ENCODE measurements at places on chromosomes 1 and 21.

DNA sequence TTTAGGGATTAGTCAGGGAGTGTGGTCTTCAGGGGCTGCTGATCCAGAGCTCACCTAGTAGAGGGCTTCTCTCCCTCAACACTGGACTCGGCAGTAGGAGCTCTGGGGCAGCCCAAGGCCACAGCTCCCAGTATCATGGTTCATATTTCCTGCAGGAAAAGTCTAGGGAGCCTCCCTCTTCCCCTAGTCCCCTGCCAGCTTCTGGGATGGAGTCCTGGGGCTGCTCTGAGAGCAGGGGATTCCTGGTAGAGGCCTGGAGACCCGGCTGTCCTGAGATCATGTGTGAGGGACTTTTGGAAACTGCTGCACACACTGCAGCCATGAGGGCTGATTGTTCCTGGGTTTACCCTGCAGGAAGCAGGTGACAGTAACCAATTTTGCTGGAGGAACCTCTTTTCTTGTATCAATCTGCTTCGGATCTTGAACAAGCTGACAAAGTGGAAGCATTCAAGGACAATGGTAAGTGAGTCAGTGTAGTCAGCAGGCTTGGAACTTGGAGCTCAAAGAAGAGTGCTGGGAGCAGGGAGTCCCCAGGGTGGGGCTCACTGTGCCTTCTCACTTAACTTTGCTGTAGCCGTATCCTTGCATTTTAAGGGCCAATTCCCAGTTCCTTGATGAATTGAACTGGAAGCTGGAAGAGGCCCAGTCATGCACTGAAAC lies 16.3 kb downstream of the STRIP1 start:
- no peak for DNase-seq

DNA sequence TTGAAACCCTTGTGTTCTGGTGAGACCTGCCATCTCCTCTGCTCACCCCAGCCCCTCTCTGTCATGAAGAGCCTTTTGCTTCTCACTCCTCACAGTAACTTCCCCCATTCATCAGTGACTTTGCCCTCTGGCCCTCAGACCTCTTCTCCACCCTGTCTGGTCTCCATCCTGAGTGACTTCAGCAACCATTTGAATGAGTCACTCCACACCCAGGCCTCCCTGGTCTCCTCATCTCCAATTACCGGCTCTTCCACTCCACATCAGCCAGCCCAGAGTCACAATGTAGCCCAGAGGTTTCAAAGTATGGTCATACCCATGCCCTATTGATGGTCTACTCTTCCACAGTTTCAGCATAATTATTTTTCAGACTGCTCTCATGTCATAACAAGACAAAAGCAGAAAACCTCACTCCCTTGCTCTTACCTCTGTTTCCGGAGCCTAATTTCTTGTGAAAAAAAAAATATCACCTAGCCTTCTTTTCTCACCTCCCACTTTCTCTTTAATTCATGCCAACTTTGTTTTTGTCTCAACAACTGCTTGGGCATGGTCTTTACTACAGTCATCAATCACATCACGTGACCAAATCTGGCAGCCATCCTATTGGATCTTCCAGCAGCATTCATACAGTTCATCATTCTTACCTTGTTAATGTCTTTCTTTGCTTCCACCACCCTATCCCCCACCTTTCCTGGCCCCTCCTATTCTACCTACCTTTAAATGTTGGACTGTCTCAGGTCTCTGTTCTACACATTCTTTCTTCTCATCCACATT lies 35.6 kb upstream of the NEK7 start:
- DNase-seq = no peak

GRCh38 chr1:67214420-67215174 lies 48.3 kb downstream of the IL23R start:
- no peak for DNase-seq

DNA sequence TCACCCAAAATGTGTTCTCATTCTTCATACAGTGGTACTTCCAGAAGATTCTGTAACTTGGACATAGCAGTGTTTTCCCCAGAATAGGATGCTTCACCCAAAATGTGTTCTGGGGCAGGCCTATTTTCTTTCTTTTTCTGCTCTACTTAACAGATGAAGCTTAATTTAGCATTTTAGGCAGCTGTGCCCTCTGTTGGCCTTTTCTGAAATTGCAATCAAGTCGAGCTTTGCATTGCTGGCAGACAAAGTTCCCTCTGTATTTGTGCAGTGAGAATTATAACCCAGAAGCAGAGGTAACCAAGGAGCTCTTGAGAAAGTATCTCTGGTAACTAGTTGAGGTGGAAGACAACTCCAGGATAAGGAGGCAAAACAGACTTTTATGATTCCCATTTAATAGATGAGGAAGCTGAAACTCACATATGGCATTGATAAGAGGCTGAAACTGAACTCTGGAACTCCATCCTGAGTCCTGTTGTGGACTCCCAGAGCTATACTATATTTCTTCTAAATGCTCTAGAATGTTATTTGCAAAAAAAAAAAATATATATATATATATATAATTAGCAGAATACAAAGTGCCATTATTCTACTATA lies 50.3 kb upstream of the L1TD1 start:
- no peak for DNase-seq

- DNase-seq = no peak
Measured at GRCh38 chr1:240420766-240421165, 191.2 kb downstream of the GREM2 start.

Measured in retinal pigment epithelial cell (primary cell).